Right renal pelvis (tissue), 4 donors: ENCODE measurements at places on chromosomes 6 and 20. TPM values are rescaled to one million over a fixed set of nuclear protein-coding genes. Genes with fewer than 3 reads are reported as not detected.

The TCF15 gene
- polyA plus RNA-seq: 1.0 TPM

The KCNQ5 gene
- polyA plus RNA-seq: 0.24 TPM

The PPP1R11 gene
- 74.9 TPM for polyA plus RNA-seq

The MCM8 gene
- 14.6 TPM for polyA plus RNA-seq

The SIRPB2 gene
- 0.25 TPM for polyA plus RNA-seq

The RSPO3 gene
- polyA plus RNA-seq: 18.7 TPM

The KCNK16 gene
- polyA plus RNA-seq: not detected

The MUC21 gene
- not detected for polyA plus RNA-seq
